Calu3 (cell line): ENCODE measurements at places on chromosomes 7 and 10. TPM values are rescaled to one million over a fixed set of nuclear protein-coding genes. Genes with fewer than 3 reads are reported as not detected.

DNA sequence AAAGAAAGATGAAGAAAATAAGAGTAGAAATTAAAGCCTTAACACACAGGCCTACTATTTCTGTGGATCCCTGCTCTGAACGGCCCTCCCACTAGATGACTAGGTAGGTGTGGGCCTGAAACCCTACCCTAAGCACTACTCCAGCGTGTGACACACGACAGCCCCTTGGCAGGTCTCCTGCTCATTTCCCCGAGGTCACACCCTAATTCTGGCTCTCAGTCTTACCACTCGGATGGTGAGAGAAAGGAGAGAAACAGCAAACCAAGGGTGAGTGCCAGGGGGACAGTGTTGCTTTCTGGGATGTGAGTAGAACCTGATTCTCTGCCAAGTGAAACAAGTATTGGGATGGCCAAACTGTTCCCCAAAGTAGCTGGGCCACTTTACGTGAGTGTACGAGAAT is 12.1 kb downstream of the GALNTL5 start:
- no peaks in the 10 kb centered on the region for H3K36me3 ChIP-seq
- no peak for DNase-seq
- no peaks in the 10 kb centered on the region for H3K4me1 ChIP-seq
- peaks cover 17% of the 10 kb centered on the region for H3K27me3 ChIP-seq
- no peak overlapping the region for H3K27ac ChIP-seq
- H3K4me3 ChIP-seq, result no peak overlapping the region

NME8 gene
- total RNA-seq, result not detected in 2 replicates

DNA sequence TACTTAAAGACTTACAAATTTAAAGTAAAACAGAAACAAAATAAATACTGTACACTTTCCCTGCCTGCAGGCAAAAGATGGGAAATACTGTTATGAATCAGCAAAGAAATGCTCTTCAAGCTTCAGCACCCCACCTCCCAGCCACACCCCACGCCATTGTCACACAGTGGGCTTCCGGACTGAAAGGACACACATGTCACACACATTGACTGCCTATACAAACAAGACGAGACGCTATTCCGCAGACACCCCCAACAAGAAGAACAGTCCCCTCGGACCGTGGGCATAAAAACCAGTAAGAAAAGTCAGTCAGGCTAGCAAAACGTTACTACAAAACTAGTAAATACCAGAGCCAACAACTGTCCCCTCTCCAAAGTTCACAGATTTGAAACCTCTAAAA is 22.2 kb upstream of the PARP12 start:
- no peak overlapping the region for H3K27ac ChIP-seq
- peaks cover 11% of the 10 kb centered on the region for H3K27me3 ChIP-seq
- DNase-seq, result no peak
- H3K4me1 ChIP-seq, result no peaks in the 10 kb centered on the region
- H3K4me3 ChIP-seq, result no peak overlapping the region
- no peaks in the 10 kb centered on the region for H3K36me3 ChIP-seq

GRCh38 chr10:73398024-73398423 is 15.8 kb downstream of the ANXA7 start:
- H3K27me3 ChIP-seq, result no peaks in the 10 kb centered on the region
- H3K36me3 ChIP-seq, result peaks cover 32% of the 10 kb centered on the region
- H3K4me1 ChIP-seq, result no peaks in the 10 kb centered on the region
- H3K27ac ChIP-seq, result no peak overlapping the region
- no peak overlapping the region for H3K4me3 ChIP-seq
